ENCODE measurements at places on chromosomes 12 and 14.

- DNase-seq, result no peak
Measured at GRCh38 chr12:15751741-15752140, 37.4 kb downstream of the EPS8 start.

- DNase-seq, result no peak
Measured at GRCh38 chr12:120872487-120872886, 31.7 kb downstream of the SPPL3 start.

DNA sequence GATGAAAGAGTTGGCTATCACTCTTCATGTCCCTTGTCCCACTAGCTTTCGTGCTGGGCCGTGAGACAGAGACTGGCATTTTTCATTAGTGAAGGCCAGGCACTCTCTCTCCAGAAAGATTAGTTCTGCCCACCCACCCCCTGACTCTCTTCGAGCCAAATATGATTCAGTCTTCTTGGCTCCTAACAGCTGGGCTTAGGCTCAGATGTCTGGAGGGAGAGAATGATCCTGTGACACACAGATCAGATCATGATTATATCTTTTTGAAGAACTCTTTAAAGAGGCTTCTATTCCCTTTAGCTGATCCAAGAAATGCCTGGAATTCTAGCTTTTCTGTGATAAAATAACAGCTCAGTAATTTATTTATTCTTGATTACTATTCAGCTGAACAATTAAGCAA, 5.2 kb upstream of the GNG2 start:
- DNase-seq, result no peak

DNA sequence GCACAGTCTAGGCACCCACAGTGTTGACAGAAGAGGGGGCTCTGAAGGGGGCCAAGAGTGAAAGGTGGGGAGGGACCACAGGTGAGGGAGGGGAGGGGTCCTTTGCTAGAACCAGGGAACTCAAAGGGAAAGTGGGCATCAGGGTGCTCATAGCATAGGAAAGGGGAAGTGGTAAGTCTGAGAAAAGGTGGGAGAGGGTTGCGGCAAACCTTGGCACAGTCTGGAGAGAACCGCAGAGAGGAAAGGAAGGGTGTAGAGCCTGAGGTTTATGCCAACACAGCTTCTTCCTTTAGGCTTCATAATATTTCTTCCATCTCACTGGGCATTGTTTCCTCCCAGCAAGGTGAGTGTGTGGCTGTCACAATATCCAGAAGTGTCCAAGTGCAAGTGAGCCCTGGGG, 11.5 kb upstream of the PLEK2 start:
- DNase-seq, result no peak

- DNase-seq, result no peak
Measured at GRCh38 chr12:126742241-126742641, 1524.7 kb upstream of the TMEM132C start.

GRCh38 chr12:47841910-47842309, 22.2 kb upstream of the HDAC7 start:
- DNase-seq, result no peak

- no peak for DNase-seq
Measured at GRCh38 chr12:61563665-61564450, 696.3 kb upstream of the USP15 start.

- DNase-seq, result no peak
Measured at GRCh38 chr12:27673101-27673718, 23.0 kb upstream of the REP15 start.

- no peak for DNase-seq
Measured at GRCh38 chr14:105249182-105250007, 1.1 kb downstream of the BTBD6 start.

DNA sequence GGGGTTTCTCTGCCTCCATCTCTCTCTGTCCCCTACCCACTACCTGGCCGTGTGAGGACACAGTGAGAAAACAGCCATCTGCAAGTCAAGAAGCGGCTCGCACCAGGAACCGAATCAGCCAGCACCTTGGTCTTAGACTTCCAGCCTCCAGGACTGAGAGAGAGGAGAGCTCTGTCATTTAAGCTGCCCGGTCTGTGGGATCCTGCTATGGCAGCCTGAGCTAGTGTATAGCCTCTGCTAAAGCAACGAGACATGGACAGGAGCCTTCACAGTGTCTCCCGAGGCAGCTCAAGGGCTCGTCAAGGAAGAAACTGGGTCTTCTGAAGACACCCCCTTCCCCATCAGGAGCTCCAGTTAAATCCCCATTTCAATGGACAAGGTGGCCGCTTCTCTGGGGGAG, 185.5 kb downstream of the PIWIL1 start:
- no peak for DNase-seq

DNA sequence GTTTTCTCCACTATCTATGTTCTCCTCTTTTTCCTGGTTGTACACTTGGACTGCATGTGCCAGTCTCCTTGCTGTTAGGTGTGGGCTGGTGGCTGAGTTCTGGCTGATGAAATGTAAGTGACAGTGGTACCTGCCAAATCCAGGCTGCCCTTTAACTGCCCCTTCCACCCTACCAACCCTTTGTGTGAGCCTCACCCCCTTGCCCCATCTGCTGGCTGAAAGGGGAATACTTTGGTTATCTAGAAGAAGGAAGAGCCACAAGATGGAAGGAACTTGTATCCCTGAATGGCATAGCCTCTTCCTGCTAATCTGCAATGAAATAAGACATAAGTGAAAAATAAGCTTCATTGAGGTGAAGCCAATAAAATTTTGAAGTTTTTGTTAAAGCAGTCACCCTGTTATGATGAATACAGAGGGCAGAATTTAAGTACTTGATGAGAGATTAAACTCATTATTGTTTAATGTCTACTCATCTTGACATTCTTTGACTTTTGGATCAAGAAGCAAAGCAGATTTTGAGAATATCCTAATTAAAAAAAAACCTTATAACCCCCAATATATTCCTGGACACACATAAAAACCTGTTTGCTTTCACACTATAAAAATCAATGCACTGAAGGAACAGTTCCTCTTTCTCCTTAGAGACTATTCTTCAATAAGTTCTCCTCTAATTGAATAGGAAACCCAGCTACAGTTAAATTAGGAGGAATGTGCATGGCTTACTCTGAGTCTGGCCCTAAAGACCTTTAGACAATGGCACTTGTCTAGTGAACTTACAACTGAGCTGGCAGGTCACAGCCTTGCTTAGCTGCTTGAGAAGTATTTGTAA, 262.6 kb upstream of the BTG1 start:
- DNase-seq, result no peak

- DNase-seq, result no peak
Measured at GRCh38 chr14:102164241-102164641, 24.5 kb downstream of the WDR20 start.

GRCh38 chr12:47408171-47408871, 297.5 kb downstream of the RPAP3 start:
- DNase-seq, result no peak

- DNase-seq, result no peak
Measured at GRCh38 chr12:4448371-4448940, 2.8 kb upstream of the FGF6 start.

- no peak for DNase-seq
Measured at GRCh38 chr12:131063413-131063812, 109.7 kb downstream of the ADGRD1 start.

- DNase-seq, result no peak
Measured at GRCh38 chr12:19006626-19007137, 122.9 kb upstream of the PLEKHA5 start.

DNA sequence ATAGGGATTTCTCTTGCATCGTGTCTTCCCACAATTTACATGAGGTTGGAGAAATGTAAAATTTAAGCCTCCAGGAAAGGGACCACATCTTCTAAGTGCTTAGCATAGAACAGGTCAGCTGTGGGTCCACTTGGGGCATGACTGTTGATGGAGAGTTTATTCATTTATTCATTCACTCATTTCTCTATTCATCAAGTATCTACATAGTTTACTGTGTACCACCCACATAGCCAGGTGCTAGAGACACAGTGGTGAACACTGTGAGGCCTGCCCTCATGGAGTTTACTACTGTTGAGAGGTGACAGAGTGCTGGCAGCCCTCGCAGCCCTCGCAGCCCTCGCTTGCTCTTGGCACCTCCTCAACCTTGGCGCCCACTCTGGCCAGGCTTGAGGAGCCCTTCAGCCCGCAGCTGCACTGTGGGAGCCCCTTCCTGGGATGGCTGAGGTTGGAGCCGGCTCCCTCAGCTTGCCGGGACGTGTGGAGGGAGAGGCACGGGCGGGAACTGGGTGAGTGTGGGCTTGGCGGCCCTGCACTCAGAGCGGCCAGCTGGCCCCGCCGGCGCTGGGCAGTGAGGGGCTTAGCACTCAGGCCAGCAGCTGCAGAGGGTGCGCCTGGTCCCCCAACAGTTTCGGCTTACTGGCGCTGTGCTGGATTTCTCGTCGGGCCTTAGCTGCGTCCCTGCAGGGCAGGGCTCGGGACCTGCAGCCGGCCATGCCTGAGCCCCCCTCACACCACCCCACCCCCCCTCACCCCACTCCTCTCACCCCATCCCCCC, 1.7 kb upstream of the JPH4 start:
- DNase-seq, result no peak

DNA sequence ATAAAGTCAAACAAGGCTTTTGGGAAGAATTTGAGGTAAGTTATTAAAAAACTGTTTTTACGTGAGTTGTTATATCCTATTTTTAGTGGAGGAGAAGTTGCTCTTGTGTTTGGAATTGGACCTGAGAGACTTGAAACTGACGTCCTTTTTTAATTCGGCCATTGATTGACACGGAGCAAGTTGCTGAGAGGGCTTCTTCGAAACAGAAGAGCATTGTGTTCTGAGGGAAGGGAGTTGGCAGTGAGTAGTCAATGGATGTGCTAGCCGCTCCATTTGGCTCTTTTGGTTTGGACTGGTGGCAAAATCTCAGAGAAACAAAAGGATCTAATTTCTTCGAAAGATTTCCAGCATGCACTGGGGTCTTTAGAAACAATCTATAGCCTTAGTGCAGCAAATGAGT, 37.3 kb downstream of the PTPN11 start:
- DNase-seq, result no peak

DNA sequence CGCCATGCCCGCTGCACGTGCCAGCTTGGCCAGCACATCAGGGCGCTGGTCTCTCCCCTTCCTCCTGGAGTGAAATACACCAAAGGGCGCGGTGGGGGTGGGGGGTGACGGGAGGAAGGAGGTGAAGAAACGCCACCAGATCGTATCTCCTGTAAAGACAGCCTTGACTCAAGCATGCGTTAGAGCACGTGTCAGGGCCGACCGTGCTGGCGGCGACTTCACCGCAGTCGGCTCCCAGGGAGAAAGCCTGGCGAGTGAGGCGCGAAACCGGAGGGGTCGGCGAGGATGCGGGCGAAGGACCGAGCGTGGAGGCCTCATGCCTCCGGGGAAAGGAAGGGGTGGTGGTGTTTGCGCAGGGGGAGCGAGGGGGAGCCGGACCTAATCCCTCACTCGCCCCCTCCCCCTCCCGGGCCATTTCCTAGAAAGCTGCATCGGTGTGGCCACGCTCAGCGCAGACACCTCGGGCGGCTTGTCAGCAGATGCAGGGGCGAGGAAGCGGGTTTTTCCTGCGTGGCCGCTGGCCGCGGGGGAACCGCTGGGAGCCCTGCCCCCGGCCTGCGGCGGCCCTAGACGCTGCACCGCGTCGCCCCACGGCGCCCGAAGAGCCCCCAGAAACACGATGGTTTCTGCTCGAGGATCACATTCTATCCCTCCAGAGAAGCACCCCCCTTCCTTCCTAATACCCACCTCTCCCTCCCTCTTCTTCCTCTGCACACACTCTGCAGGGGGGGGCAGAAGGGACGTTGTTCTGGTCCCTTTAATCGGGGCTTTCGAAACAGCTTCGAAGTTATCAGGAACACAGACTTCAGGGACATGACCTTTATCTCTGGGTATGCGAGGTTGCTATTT, 914 bp upstream of the CCND2 start:
- DNase-seq, result no peak

- no peak for DNase-seq
Measured at GRCh38 chr14:100803226-100803625, 22.7 kb upstream of the MEG3 start.

DNA sequence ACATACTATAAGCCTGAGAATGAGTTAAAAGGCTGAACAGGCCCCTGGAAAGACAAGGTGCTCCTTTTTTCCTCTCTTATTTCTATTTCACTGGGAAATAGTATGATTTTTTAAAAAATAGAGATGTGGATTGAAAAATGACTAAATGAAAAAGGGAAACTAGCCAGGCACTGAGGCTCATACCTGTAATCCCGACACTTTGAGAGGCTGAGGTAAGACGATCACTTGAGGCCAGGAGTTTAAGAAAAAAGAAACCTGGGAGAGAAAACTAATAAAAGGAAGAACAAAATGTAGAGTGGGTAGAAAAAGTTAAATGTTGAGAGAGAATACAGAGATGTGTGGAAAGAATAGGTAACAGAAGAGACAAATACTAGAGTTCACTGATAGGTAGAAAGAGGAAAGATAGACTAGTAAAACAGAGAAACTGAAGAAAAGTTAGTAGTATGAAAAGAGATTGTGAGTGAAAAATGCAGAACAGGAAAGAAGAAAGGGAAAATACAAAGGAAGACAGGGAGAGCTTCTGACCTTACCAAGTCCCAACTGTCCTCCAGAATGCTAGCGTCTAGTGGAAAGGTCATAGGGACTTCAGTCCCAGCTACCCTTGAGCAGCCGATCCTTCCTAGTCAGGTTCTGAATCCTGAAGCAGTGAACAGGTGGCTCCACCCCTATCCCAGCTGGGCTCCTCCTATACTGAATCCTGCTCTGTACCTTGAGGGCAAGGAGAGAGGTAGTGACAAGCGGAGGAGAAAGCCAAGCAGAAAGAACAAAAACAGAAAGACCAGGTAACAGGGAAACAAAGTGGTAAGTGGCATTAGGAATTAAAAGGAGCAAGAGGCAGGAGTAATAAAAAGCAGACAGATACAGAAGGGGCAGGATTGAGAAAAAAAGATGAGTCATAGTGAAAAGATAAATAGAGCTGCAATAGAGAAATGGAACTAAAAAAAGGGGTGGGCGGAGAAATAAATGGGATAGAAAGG, 7.3 kb downstream of the TMEM116 start:
- DNase-seq, result no peak

DNA sequence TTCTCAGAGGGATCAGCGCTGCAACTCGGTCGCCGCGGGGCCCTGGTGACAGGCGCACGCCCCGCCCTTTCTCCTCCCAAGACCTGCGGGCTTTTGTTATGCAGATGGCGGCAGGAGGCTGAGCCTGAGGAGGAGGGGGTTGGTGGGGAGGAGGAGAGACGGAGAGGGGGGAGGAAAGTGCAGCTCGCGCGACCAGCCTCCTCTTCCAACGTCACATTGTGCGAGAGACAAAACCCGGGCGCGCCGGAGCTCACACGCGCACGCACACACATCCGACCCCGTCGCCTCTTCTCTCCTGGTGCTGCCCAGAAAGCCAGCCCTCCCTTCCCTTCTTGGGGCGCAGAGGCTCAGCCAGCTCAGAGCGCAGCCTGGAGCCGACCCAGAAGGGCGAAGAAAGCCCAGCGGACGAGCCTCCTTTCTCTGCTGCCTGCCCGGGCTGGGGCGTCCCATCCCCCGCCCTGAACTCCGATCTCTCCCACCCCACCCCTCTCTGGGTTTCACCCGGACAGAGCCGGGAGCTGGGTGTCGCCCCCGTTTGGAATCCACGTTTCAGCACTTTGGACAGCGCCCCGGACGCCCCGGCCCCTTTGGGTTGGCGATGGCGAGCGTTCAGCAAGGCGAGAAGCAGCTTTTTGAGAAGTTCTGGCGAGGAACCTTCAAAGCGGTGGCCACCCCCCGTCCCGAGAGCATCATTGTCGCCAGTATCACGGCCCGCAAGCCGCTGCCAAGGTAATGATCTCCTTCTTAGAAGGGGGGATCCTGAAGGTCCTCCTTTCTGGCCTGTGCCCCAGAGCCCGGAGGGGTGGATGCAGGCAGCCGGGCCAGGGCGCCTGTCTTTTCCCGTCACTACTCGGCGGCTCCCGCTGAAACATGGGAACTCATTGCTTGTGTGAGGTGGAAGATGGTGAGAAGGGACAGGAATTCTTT, at the start of gene SRRM4:
SRRM4 (plus strand) TSS at position 257 of the 927 bp plus-strand sequence; CDS start at position 599, 342 bp downstream.
- DNase-seq, result no peak

GRCh38 chr14:60250257-60251035, 1.4 kb downstream of the PPM1A start:
- no peak for DNase-seq

Measured in stimulated activated CD4-positive, alpha-beta T cell treated with anti-CD3 and anti-CD28 coated beads, Interleukin-1b, Interleukin-23, amount 100 ng/mL, for 1 hour (primary cell).